Activated T-cell treated with anti-CD3 and anti-CD28 coated beads, Interleukin-2, amount 50 U/mL, for 24 hours (primary cell): ENCODE measurements at places on chromosomes 4 and X.

- DNase-seq, result no peak
These were observed 7.3 kb downstream of the SPARCL1 start for GRCh38 chr4:87521757-87522374.

GRCh38 chrX:13994104-13994503 lies 35.6 kb downstream of the GEMIN8 start:
- no peak for DNase-seq

- no peak for DNase-seq
These were observed 286.3 kb upstream of the AGA start for GRCh38 chr4:177728361-177729152.

DNA sequence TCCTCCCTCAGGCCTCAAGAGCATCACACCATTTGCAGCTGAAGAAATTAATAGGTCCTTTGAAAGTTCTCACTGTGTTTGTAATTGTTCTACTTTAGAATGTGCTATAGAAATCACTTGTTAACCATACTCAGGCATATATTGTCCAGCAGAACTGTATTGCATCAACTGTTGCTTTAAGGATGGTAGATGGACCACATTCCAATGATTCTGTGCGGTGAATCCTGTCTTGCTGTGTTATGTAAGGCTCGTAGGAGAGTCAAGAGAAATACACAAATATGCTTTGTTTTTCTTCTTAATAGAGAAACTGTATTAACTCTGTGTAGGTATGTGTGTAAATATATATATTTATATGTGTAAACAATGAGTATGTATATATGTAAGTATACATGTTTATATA lies 6.3 kb upstream of the ADGRA3 start:
- DNase-seq, result no peak

GRCh38 chr4:151865312-151865711 lies 104.5 kb upstream of the GATB start:
- no peak for DNase-seq

- DNase-seq, result no peak
These were observed 518.7 kb downstream of the GRXCR1 start for GRCh38 chr4:43411226-43411625.

DNA sequence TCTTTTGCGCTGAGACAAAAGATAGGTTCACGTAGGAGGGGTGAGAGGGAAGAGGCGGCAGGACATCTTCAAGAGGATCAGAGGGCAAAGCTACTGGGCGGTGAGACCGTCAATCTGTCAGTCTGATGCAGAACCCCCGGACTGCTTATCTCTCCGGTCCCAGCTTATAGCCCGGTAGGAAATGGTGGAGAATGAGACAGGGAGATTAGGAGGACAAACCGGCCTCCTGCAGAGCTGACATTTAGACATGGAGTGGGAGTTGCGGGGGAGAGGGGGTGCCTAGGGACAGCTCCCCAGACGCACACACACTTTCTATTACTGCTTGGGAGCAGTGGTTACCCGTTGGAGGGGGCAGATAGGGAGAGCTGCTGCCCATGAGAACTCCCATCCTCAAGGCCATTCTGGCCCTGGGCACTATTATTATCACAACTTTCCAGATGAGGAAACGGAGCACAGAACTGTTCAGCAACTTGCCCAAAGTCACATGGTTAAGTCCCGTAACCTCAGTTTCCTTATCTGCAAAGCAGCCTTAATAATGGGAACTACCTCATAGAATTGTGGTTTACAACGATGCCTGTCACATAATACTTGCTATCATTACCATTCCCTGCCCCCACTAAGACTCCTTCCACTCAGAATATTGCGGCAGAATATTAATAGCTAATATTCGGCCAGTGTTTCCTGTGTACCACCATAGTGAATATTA lies 1.1 kb upstream of the HDAC6 start:
- no peak for DNase-seq

DNA sequence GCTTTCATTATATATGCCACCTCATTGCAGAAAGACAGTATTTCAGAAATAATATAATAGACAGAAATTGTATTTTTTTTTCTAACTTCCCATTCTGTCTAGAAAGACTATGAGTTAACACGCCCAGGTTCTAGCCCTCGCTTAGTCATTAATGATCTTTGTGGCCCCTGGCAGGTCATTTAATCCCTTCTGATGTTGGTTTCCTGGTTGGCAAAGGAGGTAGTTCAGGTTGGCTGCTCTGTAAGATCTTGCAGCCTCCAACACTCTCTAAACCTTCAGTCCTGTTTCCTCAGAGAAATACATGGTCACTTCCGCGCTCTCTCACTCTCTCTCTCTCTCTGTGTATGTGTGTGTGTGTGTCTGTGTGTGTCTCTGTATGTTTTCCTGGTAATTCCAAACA lies 156.3 kb upstream of the NOCT start:
- no peak for DNase-seq

DNA sequence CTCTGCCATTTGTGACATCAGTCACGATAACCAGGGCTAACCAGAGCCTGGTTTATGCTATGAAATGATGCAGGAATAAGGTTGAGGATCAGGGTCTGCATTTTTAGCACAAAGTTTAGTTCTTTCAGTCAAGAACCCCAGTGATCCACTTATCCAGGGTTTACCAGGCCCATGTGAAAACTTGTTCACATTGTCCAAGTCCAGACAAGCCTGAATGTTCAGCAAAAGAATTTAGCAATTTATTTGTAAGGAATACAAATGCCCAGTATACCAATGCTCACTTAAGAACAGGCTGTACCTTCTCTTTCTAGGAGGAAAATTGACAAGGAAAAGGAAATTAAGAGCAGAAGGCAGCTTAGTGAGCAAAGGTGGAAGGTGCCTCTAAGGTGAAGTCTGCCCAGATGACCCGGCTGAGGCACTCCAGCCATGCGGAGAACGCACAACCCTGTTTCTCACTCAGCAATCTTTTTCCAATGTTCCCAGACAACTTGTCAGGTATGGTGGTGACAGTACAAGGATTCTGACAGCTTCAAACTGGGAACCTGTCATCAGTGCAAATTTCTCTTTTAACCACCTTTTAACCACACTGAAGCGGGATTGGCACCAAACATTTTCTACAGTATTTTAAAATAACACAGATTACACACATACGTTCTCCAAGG lies 54.0 kb downstream of the TBC1D9 start:
- no peak for DNase-seq

DNA sequence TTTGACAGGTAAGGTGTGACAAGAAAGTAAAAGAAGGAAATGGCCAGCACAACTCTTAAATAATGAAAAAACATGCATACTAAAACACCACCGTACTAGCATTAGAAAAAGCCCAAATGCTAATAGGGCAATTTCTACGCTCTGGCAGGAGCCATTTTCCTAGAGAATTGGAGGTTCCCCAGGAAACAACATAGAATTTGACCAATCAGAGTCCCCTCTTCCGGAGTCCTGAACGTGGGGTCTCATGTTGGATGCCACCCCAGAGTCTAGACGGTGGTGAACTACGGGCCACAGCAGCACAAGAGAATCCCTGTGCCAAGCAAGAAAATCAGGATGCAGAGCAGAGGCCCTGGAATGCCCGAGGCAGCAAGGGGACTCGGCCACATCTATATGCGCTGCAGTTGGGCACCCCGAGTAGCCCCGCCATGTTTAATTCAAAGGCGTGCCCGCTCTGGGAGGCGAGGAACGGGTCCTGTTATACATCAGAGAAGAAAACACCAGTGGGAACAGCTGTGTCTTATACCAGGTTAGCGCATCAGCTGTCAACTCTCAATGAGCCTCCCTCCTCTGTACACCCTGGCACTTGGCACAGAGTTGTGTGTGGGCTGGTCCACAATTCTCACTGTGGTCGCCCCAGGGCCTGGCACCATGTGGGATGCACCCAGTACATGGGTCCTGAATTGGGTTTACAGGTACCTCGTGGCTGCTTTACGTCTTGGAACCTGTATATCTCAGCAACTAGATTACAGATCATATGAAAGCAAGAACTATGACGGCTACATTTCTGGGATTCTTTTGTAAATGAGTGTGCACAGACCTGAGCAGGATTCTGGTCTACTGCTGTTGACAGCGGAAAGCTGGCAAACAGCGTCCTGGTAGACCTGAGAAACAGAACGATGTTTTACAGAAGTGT lies 52.1 kb downstream of the SEL1L3 start:
- DNase-seq, result no peak

DNA sequence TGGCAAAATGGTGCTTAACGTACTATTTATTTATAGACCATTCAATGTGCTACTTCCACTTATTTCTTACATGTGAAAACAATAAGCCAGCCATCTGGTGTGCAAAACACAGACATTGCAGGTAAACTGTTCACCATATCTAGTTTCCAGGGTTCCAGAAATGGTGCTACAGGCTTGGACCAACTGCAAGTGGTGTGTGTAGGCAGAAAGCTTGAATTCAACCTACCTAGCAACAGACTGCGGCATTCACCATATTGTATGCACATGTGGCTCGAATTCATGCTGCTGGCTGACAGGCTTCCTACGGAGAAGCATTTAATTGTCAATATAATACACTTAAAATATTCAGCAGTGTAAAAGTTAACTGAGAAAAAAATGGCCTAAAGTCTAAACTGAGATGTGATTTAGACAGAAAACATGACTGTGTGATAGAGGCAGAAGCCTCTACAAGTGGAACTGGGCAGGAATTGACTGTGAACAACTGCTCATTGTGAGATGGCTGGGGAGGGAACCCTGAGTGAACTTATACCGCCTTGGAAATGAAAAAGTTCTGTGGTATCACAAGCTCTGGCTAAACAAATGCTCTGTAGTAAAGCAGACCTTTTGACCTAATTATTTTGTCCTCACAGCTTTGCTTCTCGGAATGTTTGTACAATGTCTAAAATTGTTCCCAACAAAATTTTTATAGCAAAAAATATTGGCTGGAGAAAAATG lies 434.7 kb downstream of the GRIA2 start:
- DNase-seq, result no peak

DNA sequence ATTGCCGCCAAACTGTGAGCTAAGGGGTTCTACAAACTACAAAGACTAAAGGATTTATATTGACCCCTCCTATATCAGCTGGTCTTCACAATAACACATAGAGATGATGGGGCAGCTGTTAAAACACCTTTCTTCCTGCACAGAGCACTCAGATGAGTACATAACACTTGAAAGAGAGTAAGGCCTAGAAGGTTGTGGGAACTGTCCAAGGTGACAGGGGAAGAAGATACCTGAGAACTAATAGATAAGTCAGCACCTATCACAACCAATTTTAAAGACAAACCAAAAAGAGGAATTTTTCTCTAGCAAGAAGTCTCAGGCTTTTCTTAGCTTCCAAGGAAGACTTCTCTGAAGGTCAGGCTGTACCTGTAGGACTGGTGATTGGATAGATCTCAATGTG lies 19.1 kb upstream of the CXCL6 start:
- no peak for DNase-seq

DNA sequence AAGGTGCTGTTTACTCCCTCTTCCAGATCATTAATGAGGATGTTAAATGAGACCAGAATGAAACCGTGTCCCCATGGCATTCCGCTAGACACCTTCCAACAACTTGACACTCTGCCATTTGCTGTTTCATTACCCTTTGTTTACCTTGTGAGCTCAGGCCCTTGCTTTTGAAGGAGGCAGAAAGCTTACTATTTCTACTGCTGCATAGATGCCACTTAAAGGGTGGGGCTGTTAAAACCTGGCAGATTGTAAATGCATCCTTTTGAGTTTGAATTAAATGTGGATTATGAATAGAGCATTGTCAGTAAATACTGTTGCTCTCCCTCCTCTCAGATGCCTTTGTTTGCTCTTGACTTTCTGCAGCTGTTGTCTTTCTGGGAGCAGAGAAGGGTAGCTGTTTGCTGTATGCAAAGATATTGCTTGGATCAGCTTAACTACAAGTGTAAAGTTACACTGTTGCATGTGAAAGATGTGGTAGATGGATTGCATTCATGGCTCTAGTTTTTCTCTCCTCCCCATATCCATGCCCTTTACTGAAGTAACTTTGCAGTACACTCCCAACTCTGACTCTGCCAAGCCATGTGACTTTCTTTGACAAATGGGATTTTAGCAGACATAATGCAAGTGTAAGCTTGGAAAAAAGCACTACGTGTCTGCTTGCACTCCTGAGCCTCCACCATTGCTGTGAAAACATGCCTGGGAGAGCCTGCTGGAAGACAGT lies 75.0 kb upstream of the DHX15 start:
- no peak for DNase-seq

DNA sequence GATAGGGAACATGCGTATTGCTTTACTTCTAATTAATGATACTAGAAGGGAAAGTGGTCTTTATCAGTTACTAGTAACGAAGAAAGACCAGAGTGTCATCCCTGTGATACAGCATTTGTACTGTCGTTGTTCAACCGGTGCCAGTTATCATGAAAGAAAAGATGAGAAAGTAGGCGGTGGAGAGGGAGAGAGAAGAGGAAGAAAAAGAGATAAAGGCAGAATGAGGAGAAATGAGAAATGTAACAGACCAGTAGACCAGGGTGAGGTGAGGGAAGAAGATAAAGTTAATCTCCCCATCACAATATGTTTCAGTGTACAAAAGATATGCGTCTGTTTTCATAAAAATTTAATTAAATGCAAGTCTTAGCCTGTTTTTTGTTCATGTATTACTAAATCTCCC lies 135.2 kb upstream of the HPGD start:
- no peak for DNase-seq

DNA sequence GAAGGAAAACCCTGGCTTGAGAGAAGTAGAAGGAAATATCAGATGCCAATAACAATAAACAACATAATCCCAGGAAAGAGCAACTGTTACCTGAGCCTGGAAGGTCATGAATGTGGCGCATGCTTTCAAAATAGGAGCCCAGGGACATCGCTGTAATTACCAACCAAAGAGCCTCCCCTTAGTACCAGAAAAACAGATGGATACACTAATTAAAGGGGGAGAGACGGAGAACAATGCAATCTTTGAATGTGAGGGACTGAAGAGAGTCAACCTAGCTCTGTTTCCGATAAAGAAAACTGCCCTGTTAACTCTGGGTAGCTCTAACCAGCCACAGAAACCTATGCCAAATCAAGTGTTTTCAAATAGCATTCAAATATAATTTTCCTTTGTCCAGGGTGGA lies 161.4 kb downstream of the ENOX2 start:
- DNase-seq, result no peak

DNA sequence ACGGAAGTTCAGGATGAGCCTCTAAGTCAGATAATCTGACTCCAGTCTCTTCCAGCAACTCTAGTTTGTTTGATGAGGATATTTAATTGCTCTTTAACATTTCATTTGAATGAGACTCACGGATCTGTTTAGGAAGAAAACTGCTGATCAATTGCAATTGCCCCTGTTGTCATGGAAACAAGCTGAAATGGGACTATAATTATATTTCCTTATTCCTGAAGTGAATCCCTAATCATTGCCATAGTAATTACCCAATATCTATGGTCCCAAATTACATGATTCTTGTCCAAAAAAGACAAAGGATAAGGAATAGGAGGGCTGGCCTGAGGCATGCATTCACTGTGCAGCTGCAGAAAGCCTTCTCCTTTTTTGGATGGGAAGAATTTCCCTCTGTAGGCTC lies 105.3 kb downstream of the AASDH start:
- DNase-seq, result no peak

DNA sequence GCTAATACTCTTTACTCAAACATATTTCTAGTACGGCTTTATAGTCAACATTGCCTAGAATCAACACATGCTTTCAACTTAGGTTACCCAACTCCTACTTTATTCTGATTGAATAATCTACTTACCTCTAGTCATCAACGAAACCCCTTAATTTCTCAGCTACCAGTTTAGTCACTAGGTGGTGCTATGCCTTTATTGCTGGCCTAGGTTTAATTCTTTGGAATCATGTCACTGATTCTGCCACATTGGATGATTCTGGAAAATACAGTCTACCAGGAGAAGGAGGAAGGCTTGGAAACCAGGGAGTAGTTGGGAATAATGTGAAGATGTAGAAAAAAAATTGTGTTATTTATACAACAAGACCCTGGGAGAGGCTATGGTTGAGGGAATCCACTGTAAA lies 167.7 kb downstream of the DCAF12L2 start:
- no peak for DNase-seq

- DNase-seq, result no peak
These were observed 25.9 kb downstream of the PLAC1 start for GRCh38 chrX:134632355-134632754.
